Natural killer cell (primary cell): ENCODE measurements at places on chromosomes 2 and 18. TPM values are rescaled to one million over a fixed set of nuclear protein-coding genes. Genes with fewer than 3 reads are reported as not detected.

SAG gene
- total RNA-seq = 0.33 TPM

GPR35 gene
- 10.6 TPM for total RNA-seq

DSC1 gene
- total RNA-seq = 0.05 TPM

UGP2 gene
- total RNA-seq = 117 TPM

HJURP gene
- total RNA-seq = 0.87 TPM

GALR1 gene
- not detected for total RNA-seq

C2orf78 gene
- total RNA-seq = not detected

LRRTM4 gene
- not detected for total RNA-seq

GRCh38 chr2:1641523-1641922 is 102.8 kb downstream of the PXDN start:
- H3K36me3 ChIP-seq = no peaks in the 10 kb centered on the region
- H3K4me1 ChIP-seq = no peaks in the 10 kb centered on the region
- no peak overlapping the region for H3K4me3 ChIP-seq
- H3K27me3 ChIP-seq = no peaks in the 10 kb centered on the region

DNA sequence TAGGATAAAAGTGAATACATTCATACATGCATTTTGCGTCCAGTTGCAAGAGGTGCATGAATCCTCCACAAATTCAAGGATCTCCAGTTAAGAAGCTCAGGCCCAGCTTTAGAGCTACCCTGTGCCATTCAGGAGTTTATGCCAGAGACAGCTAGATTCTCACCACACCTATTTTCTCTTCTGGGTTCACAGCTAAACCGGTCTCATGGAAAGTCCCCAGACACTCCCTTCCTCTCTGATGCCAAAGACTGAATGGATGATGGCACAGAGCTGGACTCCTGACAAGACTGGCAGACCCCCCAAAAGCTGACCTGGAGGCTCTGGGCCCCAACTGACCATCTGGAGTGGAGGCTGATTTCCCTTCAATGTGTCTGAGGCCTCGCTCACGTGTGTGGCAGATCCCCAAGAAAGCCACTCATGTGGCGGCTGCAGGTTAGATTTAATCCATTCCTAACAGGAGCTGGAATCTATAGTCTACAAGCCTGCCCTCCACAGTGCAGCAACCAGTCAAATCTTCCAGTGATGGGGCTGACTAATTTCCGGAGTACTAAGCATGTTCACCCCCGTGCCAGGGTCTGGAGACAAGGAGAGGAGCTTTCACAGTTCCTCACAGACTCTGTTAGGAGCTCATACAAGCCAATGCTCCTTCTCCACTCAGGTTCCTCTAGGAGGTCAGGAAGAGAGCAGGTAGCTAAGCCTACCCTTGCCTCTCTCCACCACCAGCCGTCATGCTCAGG is 257.1 kb downstream of the BCL11A start:
- no peaks in the 10 kb centered on the region for H3K27me3 ChIP-seq
- no peaks in the 10 kb centered on the region for H3K4me1 ChIP-seq
- no peaks in the 10 kb centered on the region for H3K36me3 ChIP-seq
- DNase-seq = no peak
- no peak overlapping the region for H3K27ac ChIP-seq
- no peak overlapping the region for H3K4me3 ChIP-seq

- H3K4me3 ChIP-seq = no peak overlapping the region
- no peak for DNase-seq
- no peaks in the 10 kb centered on the region for H3K36me3 ChIP-seq
- H3K27ac ChIP-seq = no peak overlapping the region
These were observed 104.7 kb downstream of the KLHL29 start for GRCh38 chr2:23489471-23490322.

DNA sequence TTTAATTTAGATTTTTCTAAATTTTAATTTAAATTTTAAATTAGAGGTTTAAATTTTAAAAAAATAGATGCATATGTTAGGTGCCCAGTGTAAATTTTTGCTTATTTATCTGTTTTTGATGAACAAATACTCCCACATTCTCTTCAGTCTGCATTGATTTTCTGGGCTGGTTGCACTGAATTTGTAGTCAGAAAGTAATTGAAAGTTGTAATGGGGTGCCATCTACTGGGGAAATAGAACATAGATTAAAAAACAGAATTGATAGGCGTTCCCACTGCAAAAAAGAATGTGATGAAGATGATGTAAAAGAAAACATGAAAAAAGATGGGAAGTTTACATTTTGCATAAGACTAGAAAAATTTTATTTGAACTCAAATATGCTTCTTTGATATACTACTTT is 51.7 kb upstream of the CCDC85A start:
- no peak for DNase-seq
- H3K27me3 ChIP-seq = no peaks in the 10 kb centered on the region
- no peaks in the 10 kb centered on the region for H3K4me1 ChIP-seq
- no peak overlapping the region for H3K4me3 ChIP-seq

DNA sequence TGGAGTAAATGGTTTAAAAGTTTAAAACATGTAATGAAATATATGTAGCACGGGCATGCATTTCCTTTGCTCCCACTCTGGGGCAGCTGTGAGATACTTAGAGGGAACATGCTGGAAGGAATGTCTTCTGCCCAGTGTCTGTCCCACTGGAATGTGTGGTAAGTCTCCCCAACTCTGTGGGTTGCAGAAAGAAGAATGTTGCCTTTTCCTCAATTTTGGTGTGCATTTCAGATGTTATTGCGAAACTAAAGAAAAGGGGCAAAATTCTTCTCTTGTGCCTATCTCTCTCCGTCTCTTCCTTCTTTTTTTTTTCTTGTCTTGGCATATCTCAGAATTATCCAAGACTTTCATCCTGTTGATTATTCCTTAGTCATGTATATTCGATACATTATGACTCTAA is 201.1 kb downstream of the SH3RF3 start:
- H3K36me3 ChIP-seq = no peaks in the 10 kb centered on the region
- H3K27me3 ChIP-seq = no peaks in the 10 kb centered on the region
- H3K4me3 ChIP-seq = no peak overlapping the region
- no peak for DNase-seq

DNA sequence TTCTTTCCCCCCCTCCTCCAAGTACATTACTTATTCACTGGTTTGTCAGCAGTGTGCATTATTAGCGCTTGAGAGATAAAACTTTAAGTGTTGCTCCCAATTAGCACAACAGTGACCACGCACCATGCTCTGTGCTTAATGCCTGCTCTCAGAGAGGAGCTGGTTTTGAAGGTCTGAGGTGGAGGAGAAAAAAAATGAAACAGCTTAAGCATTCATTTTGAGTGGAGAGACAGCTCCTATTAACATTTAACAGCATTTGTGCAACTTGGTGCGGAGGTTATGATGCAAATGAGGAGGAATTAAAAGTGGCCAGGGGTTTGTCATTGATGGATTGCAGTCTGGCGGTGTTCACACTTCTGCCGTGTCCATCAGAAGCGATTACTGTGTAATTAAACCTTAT is 141.8 kb downstream of the FIGN start:
- H3K4me1 ChIP-seq = no peaks in the 10 kb centered on the region
- no peaks in the 10 kb centered on the region for H3K36me3 ChIP-seq
- H3K4me3 ChIP-seq = no peak overlapping the region
- DNase-seq = no peak

DNA sequence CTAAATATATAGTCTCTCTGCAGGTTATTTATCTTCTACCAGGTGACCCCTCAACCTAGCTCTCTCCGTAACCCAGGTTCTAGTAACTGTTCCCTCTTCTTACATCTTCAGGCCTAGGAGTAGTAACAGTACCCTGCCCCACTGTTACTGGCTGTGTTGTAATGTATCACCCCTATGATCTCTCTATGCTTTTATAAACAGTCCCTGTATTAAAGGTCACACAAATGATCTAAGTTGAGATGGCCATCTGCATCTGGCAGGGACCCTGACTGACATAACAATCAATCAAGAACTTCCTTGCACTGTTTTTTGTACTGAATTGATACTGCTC is 219.7 kb upstream of the STK17B start:
- H3K27ac ChIP-seq = no peak overlapping the region
- no peak overlapping the region for H3K4me3 ChIP-seq
- H3K4me1 ChIP-seq = no peaks in the 10 kb centered on the region
- no peak for DNase-seq
